ENCODE measurements at places on chromosomes 5 and 9.

DNA sequence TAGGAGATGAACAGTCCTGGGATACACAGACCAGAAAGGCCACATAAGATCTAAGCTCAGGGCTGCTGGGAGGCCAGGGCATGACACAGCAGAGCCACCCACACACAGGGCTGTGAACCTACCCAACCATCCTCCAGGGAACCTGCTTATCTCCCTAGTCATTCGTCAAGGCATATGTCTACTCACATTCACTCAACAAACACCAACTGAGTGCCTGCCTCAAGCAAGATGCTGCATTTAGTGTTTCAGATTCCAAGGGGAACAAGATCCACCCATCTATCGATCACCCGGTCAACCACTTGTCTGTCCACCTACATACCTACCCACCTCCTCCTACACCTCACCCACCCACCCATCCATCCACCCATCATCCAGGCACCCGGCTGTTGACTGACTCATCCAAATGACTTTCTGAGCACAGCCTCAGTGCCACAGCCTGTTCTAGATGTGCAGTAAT lies 1.9 kb downstream of the DPM2 start:
- peak; percentile 40 for DNase-seq

DNA sequence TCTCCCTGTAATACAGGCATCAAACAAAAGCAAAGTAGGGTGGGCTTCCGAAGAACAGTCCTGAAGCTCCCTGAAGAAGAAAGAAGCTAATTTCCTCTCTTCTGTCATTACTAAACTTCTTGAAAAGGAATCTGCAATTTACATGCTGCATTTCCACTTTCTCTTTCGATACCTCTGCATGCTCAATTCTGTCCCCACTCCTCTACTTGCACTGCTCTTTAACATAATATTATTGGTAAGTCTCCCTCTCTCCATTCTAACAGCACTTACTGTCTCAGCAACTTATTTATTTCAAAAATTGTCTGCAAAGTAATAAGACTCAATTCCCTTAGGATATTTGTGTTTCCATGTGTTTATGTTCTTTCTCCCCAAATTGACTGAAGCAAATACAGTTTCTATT lies 3.9 kb upstream of the PLPP1 start:
- no peak for DNase-seq

DNA sequence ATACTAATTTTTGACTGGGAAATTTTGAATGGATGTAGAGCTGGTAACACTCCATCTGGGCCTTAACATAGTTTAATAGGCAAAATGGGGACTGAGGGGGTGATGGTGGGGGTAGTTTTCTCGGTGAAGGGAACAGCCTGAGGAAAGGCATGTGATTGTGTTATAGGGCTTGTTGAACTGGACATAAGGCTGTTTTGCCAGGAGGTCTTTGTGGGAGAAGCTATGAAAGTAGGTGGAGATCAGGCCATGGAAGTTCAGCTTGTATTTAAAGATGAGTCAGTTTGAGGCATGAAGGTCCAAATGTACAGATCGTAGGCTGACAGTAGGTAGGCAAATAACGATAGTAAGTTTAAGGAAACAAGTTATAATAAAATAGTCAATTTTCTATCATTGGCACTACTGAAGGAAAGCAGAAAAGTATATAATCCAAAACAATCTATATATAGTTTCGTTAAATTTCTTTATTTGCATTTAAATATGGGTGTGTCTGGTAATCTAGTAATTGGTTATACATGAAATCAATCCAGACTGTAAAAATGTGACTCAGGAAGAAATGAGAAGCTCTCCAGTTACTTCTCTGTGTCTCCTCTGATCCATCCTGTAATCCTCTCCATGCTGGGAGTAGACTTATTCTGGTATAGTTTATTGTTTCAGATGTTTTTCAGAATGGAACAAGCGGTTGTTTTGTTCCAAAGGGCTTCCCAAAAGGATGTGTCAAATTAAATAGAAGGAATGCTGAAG lies 2.8 kb downstream of the CSNK1G3 start:
- DNase-seq: no peak

GRCh38 chr9:89740722-89741121 lies 135.9 kb downstream of the GADD45G start:
- no peak for DNase-seq

- DNase-seq: peak; percentile 46
Observed at GRCh38 chr5:107894361-107894760, 223.6 kb upstream of the EFNA5 start.

GRCh38 chr5:79111387-79111959 lies at the start of gene BHMT:
TSS of gene BHMT (plus strand) at chr5:79111809. CDS start at chr5:79111886, 77 bp downstream.
- no peak for DNase-seq

GRCh38 chr5:154010660-154011059 lies 28.1 kb downstream of the FAM114A2 start:
- DNase-seq: no peak

DNA sequence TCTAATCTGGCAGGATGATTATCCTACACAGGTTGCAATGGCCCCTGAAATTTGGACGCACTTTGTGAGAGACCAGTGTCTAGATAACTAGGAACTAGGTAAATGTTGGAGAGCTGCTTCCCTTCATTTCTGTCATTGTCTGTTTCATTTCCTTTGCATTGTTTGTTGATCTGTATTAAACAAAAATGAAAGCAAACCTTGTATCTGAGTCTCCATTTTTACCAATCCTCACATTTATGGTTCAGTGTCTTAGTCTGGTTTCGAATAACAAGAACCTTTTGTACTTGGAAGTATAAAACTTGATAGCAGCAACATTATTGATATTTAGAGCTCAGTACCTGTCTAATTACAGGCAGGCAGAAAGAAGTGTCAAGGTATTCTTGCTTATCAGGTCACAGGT lies 105.5 kb downstream of the MRPS30 start:
- DNase-seq: no peak

DNA sequence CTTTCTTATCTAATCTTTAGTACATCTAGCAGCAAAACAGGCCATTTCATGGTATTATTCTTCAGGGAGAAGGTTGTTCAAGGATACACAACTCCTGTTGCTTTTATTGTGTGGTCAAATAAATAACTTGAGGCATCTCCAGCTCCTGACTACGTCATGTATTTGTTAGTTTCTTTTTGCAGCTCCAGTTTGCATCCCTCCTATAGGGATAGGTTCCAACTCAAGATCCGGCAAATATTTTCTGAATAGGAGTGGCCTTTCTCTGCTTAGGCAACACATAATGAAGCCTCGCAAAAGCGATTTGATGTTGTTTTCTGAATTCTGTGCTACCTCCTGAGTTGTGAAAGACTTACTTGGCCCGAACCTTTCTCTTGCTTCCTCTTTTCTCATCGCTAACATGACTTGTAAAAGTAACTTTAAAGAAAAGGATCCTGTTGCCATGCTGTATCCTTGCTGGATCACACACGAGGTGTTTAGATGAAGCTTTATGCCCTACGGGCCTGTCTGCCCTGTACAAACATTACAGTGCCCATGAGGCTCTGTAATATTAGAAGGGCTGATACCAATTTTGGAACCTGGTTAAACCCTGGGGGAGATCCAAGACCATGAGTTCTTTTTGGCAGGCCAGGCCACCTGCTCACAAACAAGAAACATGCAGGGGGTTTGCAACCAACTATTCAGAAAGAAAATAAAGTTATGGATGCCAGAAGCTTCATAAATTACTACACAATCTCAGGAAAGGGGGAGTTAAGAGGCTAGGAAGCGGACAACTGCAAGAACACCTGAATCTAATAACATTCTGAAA lies 149.8 kb upstream of the FGF10 start:
- no peak for DNase-seq

GRCh38 chr5:36755920-36756488 lies 120.6 kb upstream of the NIPBL start:
- no peak for DNase-seq

DNA sequence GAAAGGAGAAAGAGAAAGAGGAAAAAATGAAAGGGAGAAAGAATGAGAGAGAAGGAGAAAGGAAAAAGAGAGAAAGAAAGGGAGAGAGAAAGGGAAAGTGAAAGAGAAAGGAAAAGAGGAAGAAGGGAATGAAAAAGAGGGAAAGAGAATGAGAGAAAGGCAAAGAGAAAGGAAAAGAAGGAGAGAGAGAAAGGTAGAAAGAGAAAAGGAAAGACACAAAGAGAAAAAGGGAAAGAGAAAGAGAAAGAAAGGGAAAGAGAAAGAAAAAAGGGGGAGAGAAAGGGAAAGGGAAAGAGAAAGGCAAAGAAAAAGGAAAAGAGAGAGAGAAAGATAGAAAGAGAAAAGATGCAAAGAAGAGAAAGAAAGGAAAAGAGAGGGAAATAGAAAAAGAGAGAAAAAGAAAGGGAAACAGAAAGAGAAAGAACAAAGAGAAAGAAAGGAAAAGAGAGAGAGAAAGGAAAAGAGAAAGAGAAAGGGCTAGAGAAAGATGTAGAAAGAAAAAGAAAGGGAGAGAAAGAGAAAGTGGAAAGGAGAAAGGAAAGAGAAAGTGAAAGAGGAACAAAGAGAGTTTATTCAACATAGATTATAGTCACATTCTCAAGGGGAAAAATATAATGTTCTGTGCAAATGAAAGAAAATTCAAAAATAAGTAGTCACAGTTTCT lies 165.2 kb downstream of the TMEM38B start:
- no peak for DNase-seq

GRCh38 chr5:142012186-142012785 lies 541 bp downstream of the GNPDA1 start:
- peak; percentile 47 for DNase-seq

DNA sequence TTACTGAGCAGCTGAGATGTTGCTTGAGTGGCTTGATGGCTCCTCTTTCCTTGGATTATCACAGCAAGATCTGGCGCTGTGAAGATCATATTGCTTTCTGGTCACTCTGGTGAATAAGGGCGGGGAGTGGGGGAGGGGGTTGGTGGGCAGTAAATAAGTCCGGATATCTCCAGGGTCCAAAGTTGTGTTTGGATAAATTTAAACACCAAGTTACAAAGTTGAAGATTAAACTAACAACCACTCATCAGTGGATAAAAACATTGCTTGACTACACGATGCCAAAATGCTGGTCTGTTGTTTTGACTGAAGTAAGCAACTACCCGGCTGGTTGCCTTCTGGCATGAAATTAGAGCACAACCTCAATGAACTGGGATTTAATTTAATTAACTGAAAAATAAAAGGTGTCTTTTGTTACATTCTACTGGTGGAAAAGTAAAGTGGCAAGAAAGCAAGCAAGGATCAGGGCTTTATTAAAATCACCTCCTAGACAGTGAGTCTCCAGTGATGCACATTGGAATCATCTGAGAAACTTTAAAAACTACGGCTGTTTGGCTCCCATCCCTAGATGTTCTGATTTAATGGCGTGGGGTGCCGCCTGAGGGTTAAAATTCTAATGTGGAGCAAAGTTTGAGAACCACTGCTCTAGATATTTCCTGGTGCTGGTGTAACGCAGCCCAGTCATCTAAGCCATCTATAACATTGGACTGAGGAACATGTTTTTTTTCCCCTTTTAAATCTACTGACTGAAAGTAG lies 86.7 kb upstream of the AGXT2 start:
- no peak for DNase-seq

- no peak for DNase-seq
Observed at GRCh38 chr5:2688586-2688985, 62.9 kb downstream of the IRX2 start.

- DNase-seq: no peak
Observed at GRCh38 chr5:20056933-20057332, 68.9 kb upstream of the CDH18 start.

- DNase-seq: no peak
Observed at GRCh38 chr5:180437336-180437735, 56.8 kb upstream of the CNOT6 start.

- DNase-seq: no peak
Observed at GRCh38 chr9:21415493-21416267, 6.8 kb downstream of the IFNA8 start.

DNA sequence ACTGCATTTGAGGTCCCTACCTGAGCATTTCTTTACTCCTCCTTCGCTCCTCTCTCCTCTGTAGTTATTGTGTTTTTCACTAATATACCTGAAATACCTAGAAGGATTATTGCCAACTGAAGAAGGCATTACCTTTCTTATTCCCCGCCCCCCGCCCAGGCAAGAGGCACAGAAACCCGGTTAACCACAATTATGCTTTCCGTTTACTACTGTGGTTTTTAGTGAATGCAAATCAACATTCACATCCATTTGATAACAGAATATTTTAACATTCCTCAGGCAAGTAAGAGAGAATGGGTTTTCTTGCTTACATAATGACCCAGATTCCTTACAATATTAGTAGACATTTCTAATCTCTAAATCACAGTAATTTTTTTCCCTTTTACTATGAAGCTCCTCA lies 136.9 kb downstream of the PCSK5 start:
- peak; percentile 84 for DNase-seq

GRCh38 chr9:105608721-105609598 lies 51.0 kb downstream of the FKTN start:
- DNase-seq: peak; percentile 39

GRCh38 chr9:21294364-21294774 lies 10.7 kb downstream of the IFNA5 start:
- peak; percentile 64 for DNase-seq

DNA sequence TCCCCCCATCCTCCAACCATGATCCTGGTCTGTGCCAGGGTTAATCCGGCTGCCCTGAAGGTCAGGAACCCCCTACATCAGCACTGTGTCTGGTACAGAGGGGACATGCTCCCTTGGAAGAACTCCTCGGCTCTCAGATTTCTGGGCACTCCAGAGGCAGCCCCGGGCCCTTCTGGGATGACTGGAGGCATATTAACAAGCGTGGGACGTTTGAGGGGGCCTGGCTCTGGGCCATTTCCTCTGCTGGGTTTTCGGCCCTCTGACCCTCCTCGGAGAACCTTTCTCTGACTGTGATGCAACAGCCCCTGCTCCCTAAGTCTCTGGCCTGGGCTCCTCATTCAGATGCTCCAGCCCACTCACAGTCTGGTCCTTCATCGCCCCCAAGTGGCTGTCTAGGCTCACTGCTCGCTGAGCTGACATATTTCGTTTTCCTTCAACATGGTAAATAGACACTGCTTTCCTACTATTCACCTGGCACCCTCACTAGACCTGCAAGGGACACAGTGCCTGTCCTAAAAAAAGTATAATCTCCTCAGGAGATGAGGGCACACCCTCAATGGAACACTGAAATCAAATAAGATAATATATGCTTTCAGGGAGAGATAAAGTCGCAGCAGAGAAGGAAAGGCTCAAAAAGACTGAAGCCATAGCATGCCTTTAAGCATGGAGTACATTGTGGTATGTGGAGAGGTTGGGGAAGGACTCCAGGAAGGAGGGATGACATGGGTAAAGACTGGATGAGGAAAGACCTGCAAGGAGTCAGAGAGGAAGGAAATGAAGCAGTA lies 404.7 kb upstream of the TRPC7 start:
- peak; percentile 52 for DNase-seq

- peak; percentile 4 for DNase-seq
Observed at GRCh38 chr9:82223442-82223841, 234.9 kb downstream of the SPATA31D1 start.

All from fibroblast of lung (primary cell).